ENCODE measurements at places on chromosomes 11 and 22.

DNA sequence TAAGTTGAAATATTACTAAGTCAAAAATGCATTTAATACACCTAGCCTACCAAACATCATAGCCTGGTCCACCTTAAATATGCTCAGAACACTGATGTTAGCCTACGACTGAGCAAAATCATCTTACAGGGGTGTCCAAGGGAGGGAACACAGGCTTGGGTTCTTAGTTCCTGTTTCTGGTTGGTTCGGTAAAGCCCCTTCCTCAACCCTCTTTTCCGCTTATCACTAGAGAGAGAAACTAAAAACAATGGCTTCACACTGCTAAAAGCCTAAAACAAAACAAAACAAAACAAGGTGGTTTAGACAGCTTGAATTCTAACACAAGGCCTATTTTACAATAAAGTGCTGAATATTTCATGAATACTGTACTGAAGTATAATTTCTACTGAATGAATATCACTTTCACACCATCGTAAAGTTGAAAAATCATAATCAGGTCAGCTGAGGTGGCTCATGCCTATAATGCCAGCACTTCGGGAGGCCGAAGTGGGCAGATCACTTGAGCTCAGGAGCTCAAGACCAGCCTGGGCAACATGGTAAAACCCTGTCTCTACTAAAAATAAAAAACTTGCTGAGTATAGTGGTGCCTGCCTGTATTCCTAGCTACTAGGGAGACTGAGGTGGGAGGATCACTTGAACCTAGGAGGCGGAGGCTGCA is 118.0 kb downstream of the SIK3 start:
- DNase-seq: no peak

DNA sequence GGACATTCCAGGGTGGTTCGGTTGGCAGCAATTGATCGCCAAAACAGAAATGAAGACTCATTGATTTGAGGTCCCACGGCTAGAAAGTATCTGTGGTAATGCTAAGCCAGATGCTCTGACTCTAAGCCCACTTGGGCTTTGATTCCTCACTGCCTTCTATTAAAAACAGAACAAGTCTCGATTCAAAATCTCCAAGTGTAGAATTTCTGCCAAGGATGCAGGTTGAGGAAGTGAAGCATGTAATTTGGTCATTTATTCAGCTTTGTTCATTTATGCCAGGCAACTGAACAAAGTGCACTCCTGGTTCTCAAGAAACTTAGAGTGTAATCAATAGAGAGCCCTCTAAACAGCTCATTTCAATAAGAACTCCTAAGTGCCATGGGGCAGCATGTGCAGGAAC is 2.3 kb upstream of the CEP295 start:
- no peak for DNase-seq

GRCh38 chr11:10275714-10276113 is 18.3 kb downstream of the SBF2 start:
- DNase-seq: no peak

GRCh38 chr11:27451244-27451965 is 21.2 kb downstream of the LGR4 start:
- no peak for DNase-seq

- DNase-seq: no peak
These were observed 154.9 kb upstream of the CEP126 start for GRCh38 chr11:101759771-101760450.

- no peak for DNase-seq
These were observed 125.2 kb upstream of the PAX6 start for GRCh38 chr11:31936312-31936711.

DNA sequence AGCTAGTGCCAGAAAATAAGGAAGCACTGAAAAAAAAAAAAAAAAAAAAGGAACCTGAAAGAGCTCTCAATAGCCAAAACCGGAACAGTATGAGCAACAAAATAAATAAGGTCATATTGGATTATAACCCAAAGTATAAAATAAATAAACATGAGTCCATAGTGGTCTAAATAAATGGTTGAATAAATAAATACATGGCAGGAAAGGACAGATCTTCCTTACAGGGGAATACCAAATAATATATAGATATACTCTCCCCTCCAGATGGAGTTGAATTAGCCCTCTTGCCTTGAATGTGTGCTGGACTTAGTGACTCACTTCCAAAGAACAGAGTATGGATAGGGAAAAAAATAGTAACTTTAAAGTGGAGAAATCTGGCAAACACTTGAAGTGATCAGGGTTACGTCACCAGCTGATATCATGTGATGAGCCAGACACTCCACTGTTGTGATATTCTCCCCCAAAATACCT is 14.3 kb upstream of the ARRB1 start:
- DNase-seq: no peak

DNA sequence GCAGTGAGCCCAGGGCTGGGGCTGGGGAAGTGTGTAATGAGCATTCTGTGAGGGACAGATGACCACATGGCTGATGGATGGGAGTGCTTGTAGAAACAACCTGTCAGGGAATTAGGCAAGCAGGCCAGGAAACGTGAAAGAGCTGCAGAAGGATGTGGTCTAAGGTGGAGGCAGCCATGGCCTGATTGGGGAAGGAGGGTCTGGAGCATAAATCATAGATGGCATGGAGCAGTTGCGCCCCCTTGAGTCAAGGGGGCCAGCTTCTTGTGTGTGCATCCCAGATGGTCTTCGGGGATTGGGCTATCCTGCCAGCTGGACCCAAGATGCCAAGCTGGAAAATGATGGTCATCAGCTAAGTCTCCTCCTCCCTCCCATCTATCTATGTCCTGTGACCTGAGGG is 119.4 kb upstream of the CLPB start:
- DNase-seq: peak; percentile 11

DNA sequence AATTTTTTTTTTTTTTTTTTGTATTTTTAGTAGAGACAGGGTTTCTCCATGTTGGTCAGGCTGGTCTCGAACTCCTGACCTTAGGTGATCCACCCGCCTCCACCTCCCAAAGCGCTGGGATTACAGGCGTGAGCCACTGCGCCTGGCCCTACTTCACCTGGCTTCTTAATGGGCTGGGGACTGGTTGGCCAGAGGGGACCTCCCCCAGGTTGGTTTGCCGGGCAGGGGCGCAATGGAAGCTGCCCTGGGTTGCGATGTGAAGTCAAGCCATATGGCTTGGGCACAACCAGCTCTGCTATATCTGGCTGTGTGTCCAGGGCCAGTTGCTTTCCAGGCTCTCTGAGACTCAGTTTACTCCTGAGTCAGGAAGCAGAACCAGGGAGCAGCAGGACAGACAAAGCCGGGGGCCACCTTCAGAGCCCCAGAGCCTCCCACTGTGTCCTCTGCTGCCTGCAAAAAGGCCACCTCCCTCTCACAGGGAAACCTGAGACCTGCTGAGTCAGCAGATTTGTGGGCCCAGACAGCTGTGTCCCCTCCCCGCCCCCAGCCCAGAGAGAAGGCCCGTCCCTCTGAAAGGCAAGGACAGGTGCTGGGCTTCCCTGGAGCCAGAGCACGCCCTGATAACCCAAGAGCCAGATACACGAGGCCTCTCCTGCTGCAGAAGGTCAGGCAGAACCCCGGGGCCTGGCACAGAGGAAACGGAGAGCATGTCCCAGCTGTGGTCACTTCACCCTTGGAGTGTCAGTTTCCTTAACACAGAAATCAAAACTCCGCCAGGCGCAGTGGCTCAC is 29.2 kb upstream of the DAGLA start:
- no peak for DNase-seq

Measured in stimulated activated CD4-positive, alpha-beta T cell treated with anti-CD3 and anti-CD28 coated beads, Interleukin-2, amount 100 ng/mL, for 48 hours (primary cell).